ENCODE measurements at places on chromosomes 16 and 17.

DNA sequence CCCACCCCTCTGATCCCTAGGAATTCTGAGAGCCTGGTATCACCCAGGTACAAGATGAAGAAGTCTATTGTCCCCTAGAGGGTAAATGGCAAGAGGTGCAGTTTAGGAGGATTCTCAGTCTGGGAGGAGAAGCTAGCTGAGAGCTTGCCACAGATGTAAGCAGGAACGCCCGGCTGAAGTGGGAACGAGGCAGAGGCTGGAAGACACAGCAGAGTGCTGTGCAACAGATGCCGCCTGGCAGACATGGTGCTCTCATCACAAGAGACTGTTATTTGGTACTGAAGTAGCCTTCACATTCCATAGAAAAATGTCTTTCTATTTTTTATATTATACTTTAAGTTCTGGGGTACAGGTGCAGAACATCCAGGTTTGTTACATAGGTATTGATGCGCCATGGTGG, 20.3 kb upstream of the KRT20 start:
- no peak for DNase-seq

- peak; percentile 67 for DNase-seq
Observed at GRCh38 chr16:84423416-84423837, 55.1 kb downstream of the ATP2C2 start.

- DNase-seq, result no peak
Observed at GRCh38 chr16:30928390-30928789, 5.0 kb downstream of the FBXL19 start.

- DNase-seq, result no peak
Observed at GRCh38 chr17:43906951-43907424, 348 bp downstream of the MPP2 start.

DNA sequence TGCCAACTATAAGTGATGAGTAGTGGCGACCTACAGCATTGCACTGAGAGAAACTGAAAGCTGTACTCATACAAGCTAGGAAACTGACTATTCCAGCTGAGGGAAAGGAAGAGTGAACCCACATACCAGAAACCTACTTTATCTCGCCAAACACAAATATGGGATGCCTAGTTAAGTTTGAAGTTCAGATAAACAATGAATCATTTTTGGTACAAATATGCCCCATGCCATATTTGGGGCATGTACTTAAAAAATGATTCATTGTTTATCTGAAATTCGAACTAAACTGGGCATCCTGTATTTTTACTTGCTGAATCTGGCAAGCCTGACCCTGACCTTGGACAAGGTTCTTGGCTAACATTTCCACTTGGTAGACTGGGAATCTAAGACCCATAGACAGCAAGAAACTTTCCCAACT, 527.8 kb upstream of the PSMD7 start:
- no peak for DNase-seq

DNA sequence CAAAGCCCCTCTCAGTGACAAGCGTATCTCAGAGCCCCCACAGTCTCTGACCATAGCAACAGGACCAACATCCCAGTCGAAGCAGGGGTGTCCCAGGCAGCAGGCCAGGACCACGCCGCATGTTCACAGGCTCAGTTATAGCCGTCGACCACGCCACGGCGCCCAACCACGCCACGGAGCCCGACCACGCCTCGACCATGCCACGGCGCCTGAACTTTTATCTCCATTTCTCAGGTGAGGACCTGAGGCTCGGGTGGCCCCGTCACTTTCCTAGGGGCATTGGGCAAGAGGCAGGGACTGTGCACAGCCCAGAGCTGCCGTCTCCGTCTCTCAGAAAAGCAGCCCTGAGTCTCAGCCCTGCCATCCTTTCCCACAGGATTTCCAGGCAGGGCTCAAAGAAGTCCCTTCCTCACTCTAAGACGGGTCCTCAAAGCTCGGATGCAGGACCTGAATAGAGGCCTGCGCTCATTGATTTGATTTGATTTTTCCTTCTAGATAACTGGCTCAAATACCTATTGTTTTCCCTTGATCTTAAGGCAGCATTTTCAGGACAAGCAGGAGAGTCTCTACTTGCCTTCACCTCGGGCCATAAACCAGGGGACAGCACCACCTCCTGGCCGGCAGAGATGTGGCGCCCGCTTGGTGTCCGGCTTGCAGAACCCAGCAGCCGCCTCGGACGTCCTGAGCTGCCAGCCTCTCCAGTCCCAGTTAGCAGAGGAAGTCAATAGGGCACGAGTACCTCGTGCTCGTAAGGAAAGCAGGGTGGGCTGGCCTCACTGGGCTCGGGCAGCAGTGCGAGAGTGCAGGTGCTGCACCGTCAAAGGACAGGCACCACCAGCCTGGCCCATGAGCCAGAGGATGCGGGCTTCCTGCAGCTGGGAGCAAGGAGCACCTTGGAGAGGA, 38.8 kb downstream of the C16orf95 start:
- DNase-seq, result peak; percentile 56

GRCh38 chr17:78966123-78966813, 13.5 kb downstream of the LGALS3BP start:
- no peak for DNase-seq

Measured in hematopoietic multipotent progenitor cell treated with erythropoietin and hydrocortisone succinate and interleukin-3 and kit ligand, for 8 days (in vitro differentiated cells).